ENCODE measurements at places on chromosomes 11 and 22.
A peak's percentile ranks its signal among the peaks of the same experiment; 100 is the strongest.

GRCh38 chr11:121426476-121427399 is 25.4 kb upstream of the SORL1 start:
- H3K36me3 ChIP-seq = no peaks in the 10 kb centered on the region
- H3K27me3 ChIP-seq = peaks cover 24% of the 10 kb centered on the region
- DNase-seq = no peak
- H3K4me1 ChIP-seq = no peaks in the 10 kb centered on the region

DNA sequence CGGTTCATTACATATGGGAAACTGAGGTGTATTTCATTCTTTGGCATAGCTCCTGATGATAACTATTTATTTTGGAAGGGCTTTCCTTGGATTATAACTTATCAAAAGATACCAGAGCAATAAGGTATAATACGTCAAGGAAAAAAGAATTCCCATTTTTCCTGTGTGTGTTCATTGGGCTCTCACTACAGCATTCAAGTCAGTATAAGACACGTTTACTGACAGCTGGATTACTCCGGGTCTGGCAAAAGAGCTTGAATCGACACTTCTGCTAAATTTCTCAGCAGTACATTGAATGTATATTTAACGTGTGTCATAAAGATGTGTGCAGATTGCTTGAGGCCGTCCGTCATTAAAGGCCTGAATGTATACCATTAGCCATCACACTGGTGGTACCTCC is 163.4 kb downstream of the NCAM1 start:
- no peaks in the 10 kb centered on the region for H3K36me3 ChIP-seq
- H3K27me3 ChIP-seq = peaks cover 15% of the 10 kb centered on the region
- H3K4me1 ChIP-seq = no peaks in the 10 kb centered on the region
- DNase-seq = no peak
- H3K27ac ChIP-seq = no peak overlapping the region

GRCh38 chr22:44444341-44445306 is 53.4 kb downstream of the RTL6 start:
- H3K27ac ChIP-seq = peak overlapping the region; percentile 89
- H3K4me3 ChIP-seq = peak overlapping the region; percentile 46
- H3K4me1 ChIP-seq = peaks cover 57% of the 10 kb centered on the region
- no peaks in the 10 kb centered on the region for H3K36me3 ChIP-seq
- no peak for DNase-seq

GRCh38 chr11:23932485-23932898 is 564.4 kb upstream of the LUZP2 start:
- no peaks in the 10 kb centered on the region for H3K4me1 ChIP-seq
- H3K27ac ChIP-seq = no peak overlapping the region
- no peaks in the 10 kb centered on the region for H3K36me3 ChIP-seq
- H3K4me3 ChIP-seq = no peak overlapping the region
- no peak for DNase-seq

DNA sequence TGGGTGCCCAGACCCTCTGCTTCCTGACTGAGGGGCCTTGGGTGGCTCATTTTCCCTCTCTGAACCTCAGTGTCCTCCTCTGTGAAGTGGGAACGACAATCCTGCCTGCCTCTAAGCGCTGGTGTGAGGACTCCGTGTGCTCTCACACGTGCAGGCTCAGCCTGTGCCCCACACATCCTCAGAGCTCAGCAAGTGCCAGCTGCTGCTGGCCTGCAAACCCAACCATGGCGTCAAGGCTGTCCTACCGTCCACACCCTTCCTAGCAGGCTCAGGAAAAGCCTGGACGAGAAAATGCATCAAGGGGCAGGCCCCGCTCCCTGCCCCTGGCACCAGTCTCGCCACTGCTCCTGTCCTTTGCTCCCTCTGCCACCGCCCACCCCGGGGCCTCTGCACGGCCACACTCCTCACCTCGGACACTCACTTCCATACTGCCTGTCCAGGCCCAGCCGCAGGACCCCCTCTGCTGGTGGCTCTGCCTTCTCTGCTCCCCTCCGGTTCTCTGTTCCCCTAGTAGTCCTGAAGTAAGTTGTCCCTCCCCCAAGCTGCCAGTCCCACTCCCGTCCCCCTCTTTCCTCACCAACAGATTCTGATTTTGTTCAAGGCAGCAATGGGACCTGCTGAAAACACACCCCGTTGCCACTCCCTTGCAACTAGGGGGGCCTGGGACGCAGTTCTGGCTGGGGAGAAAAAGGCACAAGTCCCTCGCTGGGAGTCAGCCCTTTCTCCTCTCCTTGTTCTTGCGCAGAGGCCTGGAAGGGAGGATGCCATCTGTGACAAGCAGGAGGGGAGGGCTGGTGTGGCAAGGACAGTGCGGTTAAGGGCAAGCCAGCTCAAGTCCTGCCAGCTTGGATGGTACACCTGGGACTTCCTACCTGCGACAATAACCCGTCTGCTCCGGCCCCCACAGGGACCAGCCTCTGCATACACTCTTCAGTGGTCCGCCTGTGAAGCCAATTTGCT is 62.2 kb downstream of the ARFGAP3 start:
- DNase-seq = no peak
- no peaks in the 10 kb centered on the region for H3K4me1 ChIP-seq
- no peaks in the 10 kb centered on the region for H3K27me3 ChIP-seq
- H3K27ac ChIP-seq = no peak overlapping the region

DNA sequence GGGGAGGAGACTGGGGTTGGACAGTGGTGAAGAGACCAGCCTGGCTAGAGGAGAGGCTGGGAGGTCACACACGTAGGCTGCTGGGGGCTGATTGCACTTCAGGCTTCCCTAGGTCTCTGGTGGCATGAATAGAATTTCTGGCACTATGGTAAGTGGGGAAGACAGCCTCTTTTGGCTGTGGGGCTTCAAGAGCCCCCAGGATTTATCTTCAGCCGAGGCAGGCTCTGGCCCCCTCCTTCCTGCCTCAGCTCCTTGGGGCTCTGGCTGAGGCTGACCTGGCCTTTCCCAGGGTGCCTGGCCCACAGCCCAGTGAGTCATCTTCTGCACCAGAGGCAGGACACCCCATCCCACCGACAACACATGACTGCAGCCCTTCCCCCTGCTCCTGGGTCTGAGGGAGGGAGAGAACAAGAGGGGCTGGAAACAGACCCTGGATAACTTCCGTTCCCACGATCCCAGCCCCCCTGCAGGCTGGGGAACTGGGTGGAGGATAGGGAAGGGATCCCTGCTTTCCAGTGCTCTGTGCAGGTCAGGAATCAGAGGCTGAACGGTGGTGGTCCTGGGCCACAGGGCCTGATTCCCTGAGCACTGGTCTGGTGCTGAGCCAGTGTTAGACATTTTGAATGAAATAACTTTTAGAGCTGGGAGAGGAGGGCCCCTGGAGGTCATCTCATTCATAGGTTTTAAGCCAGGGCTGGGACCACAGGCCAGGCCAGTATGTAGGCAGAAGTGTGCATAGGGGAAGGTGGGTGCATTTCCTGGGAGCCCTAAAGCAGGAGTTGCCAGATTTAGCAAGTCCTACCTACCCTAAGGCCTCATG is 26.5 kb downstream of the ARHGEF17 start:
- H3K36me3 ChIP-seq = no peaks in the 10 kb centered on the region
- H3K27me3 ChIP-seq = no peaks in the 10 kb centered on the region
- peaks cover 20% of the 10 kb centered on the region for H3K4me1 ChIP-seq
- H3K27ac ChIP-seq = no peak overlapping the region
- H3K4me3 ChIP-seq = no peak overlapping the region

GRCh38 chr11:8102965-8103364 is 22.0 kb downstream of the TUB start:
- H3K4me3 ChIP-seq = no peak overlapping the region
- no peaks in the 10 kb centered on the region for H3K36me3 ChIP-seq
- H3K27ac ChIP-seq = no peak overlapping the region
- H3K4me1 ChIP-seq = no peaks in the 10 kb centered on the region

- no peak overlapping the region for H3K27ac ChIP-seq
- H3K4me1 ChIP-seq = no peaks in the 10 kb centered on the region
- H3K36me3 ChIP-seq = no peaks in the 10 kb centered on the region
- H3K4me3 ChIP-seq = no peak overlapping the region
- DNase-seq = no peak
Measured at GRCh38 chr11:115363921-115364320, 140.3 kb downstream of the CADM1 start.

DNA sequence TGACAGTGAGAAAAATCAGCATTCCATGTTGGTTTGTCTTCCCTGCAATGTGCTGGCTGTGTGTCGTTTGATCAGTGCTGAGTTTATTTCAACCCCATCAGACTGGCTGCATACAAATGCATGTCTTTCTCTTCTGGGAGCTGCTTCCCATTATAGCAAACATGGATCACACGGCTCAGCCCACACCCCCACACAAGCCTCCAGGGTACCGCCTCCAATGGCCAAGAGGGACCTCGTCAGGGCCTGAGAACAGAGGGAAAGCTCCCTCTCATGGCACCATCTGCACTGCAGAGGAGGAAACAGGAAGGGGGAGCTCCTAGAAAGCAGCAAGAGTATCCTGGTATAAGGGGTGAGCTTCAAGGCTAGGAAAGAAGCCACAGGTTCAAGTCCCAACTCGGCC is 214.2 kb downstream of the LARGE1 start:
- H3K4me1 ChIP-seq = no peaks in the 10 kb centered on the region
- no peak overlapping the region for H3K27ac ChIP-seq
- no peak overlapping the region for H3K4me3 ChIP-seq
- H3K27me3 ChIP-seq = no peaks in the 10 kb centered on the region
- no peaks in the 10 kb centered on the region for H3K36me3 ChIP-seq

DNA sequence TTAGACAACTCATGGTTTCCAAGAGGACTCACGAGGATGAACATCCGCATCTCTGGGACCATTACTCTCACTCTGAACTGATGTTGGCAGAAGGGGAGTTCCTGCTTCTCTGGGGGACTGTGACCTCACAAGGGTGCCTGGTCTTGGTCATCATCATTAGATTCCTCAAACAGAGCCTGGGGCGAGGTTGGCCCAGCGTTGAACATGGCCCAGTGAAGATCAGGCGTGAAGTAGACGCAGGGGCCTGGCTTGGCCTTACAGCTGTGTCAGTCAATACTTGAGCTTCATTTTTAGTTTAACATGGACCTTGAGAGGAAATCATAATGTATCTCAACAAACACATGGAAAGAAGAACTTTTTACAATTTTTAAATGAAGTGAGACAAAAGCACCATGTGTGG is 617.1 kb downstream of the BRD1 start:
- no peak overlapping the region for H3K27ac ChIP-seq
- no peaks in the 10 kb centered on the region for H3K4me1 ChIP-seq

DNA sequence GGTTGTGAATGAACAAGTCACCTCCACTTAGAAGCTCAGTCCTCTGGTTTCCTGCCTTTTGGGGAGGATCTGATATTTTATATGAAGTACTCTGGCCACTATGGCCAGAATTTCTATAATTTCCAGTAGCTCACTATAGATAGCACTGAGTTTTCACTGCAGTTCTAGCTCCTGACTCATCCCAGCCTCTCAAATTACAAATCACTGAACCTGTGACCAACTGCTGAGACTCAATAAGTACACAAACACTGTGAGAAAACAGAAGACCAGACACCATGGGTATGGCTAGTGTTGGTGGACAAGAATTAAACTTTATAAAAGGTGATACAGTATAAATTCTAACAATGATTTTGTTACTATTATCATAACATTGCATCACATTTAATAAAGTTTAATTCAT is 47.1 kb upstream of the UCP3 start:
- peak overlapping the region; percentile 72 for H3K27ac ChIP-seq
- H3K4me3 ChIP-seq = no peak overlapping the region
- no peak for DNase-seq
- peaks cover 33% of the 10 kb centered on the region for H3K4me1 ChIP-seq
- no peaks in the 10 kb centered on the region for H3K27me3 ChIP-seq
- H3K36me3 ChIP-seq = peaks cover 10% of the 10 kb centered on the region

DNA sequence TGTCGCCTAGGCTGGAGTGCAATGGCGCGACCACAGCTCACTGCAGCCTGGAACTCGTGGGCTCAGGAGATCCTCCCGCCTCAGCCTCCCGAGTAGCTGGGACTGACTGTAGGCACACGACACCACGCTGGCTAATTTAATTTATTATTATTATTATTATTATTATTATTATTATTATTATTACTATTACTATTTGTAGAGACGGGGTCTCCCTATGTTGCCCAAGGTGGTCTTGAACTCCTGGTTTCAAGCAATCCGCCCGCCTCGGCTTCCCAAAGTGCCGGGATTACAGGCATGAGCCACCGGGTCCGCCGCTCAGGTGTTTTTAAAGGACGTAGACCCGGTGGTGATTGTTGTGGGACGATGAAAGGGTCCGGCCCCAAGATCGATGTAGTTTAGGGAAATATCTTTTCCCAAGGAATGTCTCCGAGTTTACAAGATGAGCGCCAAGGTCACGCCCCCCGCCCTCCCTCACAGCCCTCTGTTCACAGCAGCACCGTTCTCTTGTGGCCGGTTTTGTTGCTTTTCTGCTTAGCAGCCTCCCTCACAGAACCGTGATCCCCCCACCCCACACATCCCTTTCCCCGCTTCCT is 728 bp upstream of the POGLUT3 start:
- no peak for DNase-seq
- peak overlapping the region; percentile 78 for H3K4me3 ChIP-seq
- peaks cover 24% of the 10 kb centered on the region for H3K4me1 ChIP-seq
- H3K27ac ChIP-seq = peak overlapping the region; percentile 87

DNA sequence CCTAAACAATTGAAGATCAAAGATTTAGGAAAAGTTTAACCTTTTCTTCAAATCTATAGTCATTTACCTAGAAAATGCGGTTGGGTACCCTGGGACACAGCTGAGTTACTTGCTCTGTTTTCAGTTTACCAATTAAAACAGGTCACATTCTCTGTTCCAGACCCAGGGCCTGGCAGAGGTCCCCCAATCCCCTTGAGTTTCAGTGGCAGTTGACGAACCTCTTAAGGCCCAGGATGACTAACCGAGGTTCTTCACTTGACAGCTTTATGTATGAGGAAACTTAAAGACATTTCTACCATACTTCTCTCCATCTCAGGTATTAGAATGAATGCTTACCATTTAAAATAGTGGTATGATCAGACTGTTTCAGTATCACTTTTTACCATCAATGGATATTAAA is 16.3 kb downstream of the LDHAL6A start:
- no peaks in the 10 kb centered on the region for H3K4me1 ChIP-seq
- no peaks in the 10 kb centered on the region for H3K27me3 ChIP-seq
- H3K4me3 ChIP-seq = no peak overlapping the region
- no peak overlapping the region for H3K27ac ChIP-seq
- no peak for DNase-seq

DNA sequence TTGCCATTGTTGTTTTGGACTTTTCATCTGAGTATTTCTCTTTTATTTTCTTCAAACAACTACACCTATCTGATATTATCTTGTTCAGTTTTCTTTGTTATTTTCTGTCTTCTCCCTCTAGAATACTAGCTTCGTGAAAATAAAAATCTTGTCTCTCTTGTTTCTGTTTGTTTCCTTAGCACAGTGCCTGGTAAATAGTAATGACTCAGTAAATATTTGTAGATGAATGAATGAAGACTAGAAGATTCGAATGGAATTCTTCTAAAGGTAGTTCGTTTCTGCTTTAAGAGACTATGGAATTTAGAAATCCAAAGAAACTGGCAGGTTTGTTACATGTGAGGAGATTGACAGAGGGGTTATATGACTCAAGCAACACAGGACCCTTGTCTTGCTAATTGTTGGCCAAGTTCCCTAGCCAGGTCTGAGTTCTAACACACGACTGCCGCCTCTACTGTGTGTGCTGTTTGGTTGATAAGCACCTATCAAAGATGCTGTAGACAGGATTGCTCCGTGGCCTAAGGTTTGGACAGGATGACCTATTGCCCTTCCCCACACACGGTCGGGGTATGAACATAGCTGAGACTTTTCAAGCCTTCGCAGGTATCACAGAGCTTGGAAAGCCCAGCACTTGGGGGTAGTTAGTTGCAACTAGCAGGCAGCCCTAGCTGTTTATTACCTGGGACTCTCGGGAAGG is 831 bp upstream of the TMEM135 start:
- H3K27me3 ChIP-seq = no peaks in the 10 kb centered on the region
- H3K36me3 ChIP-seq = peaks cover 5% of the 10 kb centered on the region
- peak overlapping the region; percentile 98 for H3K4me3 ChIP-seq

GRCh38 chr11:5625281-5625680 is 480 bp downstream of the TRIM34 start:
- DNase-seq = no peak
- no peak overlapping the region for H3K27ac ChIP-seq
- no peaks in the 10 kb centered on the region for H3K36me3 ChIP-seq
- no peaks in the 10 kb centered on the region for H3K27me3 ChIP-seq

Measured in PC-9 (cell line).